Upper lobe of right lung (tissue), 1 donor: ENCODE measurements at places on chromosomes 6 and 20.

GRCh38 chr6:136244061-136244616 is 6.0 kb downstream of the MTFR2 start:
- DNase-seq, result no peak

- DNase-seq, result no peak
These were observed 16.2 kb downstream of the DNAJC5 start for GRCh38 chr20:63911176-63911575.

DNA sequence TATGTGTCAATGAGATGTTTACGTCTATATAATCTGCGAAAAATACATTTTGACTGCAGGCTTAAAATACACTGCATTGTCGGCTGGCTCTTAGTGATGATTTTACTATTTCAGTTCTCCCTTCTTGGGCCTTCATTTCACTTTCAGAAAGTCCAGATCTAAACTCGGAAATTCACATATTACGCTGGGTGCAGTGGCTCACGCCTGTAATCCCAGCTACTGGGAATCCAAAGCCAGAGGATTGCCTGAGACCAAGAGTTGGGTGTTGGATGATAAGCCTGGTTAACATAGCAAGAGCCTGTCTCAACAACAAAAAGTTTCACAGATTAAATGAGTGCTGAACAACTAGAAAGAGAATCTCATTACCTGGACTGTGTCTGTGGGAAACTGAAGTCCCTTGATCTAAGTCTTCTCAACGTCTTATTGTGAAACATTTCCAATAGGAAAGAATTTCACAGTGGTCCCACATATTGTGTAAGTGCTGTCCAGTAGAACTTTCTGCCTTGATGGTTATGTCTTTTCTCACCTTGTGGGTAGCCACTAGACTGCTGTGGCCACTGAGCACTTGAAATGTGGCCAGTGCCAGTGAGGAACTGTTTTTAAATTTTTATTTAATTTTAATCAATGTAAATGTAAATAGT is 1.9 kb downstream of the GINM1 start:
- DNase-seq, result no peak

DNA sequence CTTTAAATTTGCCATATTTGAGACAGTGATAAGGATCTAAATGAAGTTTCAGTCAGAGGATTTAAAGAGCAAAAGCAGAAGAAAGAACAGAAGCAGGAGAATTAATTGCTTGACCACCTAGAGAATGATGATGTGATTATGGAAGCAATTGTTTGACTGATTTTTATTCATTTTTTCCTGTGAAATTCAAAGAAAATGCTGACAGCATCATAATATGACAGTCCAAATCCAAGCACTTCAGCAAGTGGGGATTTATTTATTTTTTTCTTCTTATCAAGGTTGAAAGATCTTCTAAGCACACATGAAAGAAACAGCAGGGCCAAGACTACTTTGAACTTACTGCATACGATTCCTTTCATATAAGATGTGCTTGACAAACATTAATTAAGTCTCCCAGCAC is 125.2 kb downstream of the BMP2 start:
- DNase-seq, result no peak

DNA sequence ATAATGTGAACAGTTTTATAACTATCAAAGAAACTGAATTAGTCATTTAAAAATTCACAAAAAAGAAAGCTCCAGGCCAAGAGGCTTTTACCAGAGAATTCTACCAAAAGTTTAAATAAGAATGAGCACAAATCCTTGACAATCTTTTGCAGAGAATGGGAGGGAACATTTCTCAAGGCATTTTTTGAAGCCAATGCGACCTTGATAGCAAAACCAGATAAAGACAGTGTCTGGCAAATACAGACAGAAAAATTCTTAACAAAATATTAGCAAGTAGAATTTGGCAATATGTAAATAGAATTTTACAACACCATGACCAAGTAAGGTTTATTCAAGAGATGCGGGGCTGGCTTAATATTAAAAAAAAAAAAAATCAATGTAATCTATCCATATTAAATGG is 41.7 kb downstream of the RNF24 start:
- DNase-seq, result no peak

DNA sequence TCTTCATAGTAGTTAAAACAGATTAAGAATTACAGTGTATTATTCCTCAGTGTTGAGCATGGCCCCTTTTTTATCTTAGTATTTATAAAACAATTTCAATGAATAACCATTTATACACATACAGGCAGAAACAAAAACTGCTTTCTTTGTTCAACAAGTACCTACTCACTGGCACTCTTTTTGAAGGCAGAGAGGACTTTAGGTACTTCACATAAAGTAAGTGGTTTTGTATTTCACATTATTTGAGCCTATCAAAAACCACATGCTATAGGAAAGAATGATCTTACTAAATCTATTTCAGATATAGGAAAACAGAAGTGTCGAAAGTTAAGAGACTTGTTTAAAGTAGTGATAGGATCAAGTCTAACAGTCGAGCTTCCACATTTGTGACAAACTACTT is 73.8 kb downstream of the PRKN start:
- no peak for DNase-seq

DNA sequence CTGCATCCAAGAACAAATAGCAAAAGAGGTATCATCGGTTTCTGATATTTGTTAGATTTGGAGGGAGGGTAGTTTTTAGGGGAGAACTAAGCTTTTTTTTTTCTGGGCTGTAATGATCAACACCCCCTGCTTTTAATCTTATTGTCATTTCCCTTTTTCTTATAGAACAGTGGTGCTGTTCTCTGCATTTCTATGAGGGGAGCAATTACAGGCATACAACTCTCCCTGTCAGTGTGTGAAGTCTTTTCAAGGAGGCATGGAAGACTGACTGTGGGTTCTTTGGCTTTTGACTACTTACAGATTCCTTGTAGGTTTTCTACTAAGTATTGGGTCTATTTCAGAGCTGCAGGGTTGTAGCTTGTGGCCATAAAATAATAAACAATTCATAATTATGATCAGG is 632.3 kb downstream of the TFAP2B start:
- DNase-seq, result no peak

- peak; percentile 61 for DNase-seq
These were observed 28.5 kb upstream of the MRPS18A start for GRCh38 chr6:43716099-43716498.

GRCh38 chr6:40395066-40395697 is 192.0 kb downstream of the LRFN2 start:
- DNase-seq, result no peak

DNA sequence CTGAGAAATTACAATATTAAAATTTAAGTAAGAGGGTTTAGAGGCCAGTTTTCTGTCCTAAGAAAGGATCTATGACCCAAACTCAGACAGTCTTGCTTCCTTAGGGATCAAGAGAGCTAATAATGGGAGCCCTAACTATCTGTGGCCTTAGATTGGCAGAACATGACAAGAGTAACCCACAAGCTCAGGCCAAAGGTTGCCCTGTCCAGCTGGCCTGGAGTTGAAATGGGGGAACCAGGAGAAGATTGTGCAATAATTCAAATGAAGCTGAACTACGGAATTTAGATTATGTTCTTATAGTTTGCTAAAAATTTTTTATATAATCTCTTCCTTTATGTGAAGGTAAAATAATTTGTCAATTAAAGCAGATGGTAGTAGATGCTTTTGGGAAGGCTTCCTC is 26.4 kb downstream of the LAMA4 start:
- DNase-seq, result no peak

GRCh38 chr6:74069089-74069581 is 373.1 kb downstream of the CD109 start:
- DNase-seq, result no peak

- no peak for DNase-seq
These were observed 75.6 kb downstream of the CNBD2 start for GRCh38 chr20:36043892-36044515.

- DNase-seq, result no peak
These were observed 6.5 kb downstream of the GFOD1 start for GRCh38 chr6:13480631-13481501.

- DNase-seq, result no peak
These were observed 35.3 kb downstream of the TOX2 start for GRCh38 chr20:43949741-43950618.

DNA sequence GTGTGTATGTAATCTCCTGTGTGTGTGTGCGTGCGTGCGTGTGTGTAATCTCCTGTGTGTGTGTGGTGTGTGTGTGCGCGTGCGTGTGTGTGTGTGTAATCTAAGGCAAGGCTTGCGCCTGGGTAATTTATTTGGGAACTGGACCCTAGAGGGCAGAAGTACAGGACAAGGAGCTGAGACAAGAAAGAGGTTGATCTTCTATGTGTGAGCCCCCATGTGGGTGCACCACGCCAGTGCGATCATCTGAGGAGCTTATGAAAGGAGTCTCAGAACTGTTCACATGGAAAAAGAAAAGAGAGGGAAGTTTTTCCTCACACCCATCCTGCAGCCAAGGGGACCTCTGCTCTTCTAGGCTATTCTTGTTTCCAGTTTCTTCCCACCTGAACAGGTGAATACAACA is 220.1 kb upstream of the GGTLC1 start:
- DNase-seq, result no peak

DNA sequence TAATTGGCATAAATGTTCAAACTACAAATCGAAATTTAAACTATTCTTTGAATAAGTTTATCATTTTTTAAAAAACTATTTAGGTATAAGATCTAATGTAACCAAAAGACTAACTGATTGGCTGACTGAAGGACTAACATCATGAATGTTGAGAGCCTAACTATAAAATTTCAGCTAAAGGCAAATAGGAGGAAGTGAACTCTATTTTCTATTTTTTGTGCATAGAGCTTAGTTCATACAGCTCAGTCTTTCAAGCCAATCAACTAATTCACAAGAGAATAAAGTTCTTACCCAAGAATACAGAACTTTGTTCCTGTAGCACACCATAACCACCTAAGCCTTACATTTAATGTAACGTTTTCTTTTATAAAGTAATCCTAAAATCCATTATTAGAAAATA is 46.3 kb upstream of the STXBP5 start:
- DNase-seq, result no peak

DNA sequence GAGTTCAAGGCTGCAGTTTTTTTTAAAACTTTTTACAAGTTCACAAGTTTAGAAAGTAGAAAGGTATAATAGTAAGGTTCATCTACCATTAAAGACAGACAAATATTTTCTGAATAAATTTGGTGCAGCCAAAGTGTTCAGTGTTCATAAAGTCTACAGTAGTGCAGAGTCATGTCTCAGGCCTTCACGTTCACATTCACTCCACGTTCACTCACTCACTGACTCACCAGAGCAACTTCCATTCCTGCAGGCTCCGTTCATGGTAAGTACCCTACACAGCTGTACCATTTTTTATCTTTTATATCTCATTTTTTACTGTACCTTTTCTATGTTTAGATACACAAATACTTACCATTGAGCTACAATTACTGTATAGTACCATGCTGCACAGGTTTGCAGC is 67.6 kb downstream of the B4GALT5 start:
- no peak for DNase-seq

GRCh38 chr6:5403609-5404008 is 142.3 kb downstream of the FARS2 start:
- DNase-seq, result no peak

GRCh38 chr6:157832250-157832967 is 9.4 kb downstream of the SNX9 start:
- DNase-seq, result no peak

DNA sequence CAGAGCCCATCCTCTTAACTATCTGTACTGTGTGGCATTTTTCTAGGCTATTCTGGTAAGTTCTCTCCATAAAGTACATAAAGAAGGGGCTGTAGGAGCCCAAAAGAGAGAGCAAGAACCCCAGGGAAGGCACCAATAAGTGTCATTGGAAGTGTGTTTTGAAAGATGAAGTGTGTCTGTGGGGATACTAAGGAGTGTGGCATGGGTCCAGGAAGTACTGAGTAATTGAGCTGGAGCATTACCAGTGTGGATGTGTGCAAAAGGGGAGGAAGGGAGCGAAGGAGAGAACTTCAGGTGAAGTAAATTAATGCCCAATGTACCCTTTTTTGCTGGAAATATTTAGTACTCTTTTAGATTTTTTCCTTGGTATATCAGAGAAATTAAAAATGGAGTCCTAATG is 63.9 kb downstream of the KCNS1 start:
- no peak for DNase-seq

GRCh38 chr6:151617539-151617938 is 123.7 kb downstream of the CCDC170 start:
- DNase-seq, result no peak

DNA sequence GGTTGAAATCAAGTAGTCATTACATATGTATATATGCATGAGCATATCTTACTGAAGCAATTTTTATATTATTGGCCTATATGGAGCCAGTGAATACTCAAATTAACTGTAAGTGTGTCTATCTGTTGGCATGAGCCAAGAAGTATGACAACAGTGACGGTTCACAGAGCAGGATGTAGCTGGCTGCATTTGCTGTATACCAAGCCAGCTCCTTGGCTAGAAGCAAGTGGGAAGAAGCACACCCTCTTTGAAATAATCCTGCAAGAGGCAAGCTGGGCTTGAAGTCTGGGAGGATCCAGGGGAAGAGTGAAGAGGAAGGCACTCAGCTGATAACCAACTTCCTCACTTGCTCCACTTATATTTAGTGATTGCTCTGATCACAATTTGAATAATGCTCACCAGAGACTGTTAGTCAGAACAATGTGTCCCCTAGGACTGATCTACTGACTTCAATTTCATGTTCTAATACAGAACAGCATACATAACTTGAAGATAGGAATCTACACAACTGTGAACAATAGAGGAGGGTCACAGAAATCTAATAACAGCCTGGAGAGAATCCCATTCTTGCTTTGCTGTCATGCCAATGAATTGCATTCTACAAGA is 497.3 kb downstream of the PRKN start:
- no peak for DNase-seq

- DNase-seq, result no peak
These were observed 48.1 kb upstream of the MYL9 start for GRCh38 chr20:36493051-36493800.

GRCh38 chr6:82818727-82819126 is 246.9 kb downstream of the UBE3D start:
- DNase-seq, result no peak

- no peak for DNase-seq
These were observed 14.4 kb upstream of the ADAM33 start for GRCh38 chr20:3696200-3696599.

DNA sequence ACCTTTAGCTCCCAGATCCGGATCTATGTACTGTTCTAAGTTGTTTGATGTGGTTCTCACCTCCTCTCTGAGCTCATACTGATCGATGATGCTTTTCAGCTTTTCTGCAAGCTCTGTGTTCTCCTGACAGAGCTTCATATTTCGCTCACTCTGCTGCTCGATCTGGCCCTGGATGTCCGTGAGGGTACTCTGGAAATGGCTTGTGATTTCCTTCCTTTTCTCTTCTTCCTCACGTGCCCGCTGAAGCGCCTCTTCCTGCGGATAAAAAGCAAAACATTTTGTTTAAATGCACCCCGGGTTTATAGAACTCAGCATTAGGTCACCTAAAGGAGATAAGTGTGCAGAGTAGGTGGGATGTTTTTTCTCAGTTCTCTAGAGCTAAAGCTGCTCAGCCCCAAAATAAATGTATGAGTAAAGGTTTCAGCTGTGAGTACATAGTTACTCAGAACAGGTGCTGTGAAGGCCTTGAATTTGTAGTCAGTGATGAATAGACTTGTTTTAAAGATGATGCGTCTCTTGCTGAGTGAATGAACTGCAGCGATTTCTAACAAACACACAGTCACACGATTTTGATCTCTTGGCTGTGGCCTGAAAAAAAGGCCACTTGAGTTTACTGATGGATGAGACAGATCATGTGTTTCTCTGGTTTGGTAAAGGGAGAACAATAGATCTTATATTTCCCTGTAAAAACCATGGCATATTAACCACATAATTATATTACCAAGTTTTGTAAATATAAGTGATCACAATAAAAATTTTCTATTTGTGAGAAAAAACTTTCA is 29.1 kb downstream of the TXLNB start:
- DNase-seq, result no peak
